ENCODE measurements at places on chromosomes 3 and 15. TPM values are rescaled to one million over a fixed set of nuclear protein-coding genes. Genes with fewer than 3 reads are reported as not detected.

C3orf85 gene
- not detected for total RNA-seq

DNA sequence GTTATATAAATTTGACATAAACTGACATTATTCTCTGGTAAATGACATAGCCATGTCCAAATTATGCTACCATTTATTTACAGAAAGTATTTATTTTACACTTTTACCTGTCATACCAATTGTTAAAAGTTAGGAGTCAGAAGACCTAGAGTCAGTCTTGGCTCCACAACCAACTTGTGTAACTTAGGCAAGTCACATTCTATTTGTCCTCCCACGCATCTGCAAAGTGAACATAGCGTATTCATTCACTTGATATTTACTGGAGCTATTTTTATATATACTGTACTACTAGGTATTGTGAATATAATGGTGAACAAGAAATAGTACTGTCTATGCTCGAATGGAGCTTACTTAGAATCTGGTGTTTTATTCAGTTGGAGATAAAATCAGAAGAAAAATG, 78.7 kb downstream of the ZNF280D start:
- H3K4me1 ChIP-seq: no peaks in the 10 kb centered on the region
- H3K4me3 ChIP-seq: no peak overlapping the region
- H3K27ac ChIP-seq: no peak overlapping the region
- DNase-seq: no peak

GRCh38 chr3:183592821-183593220, 37.3 kb upstream of the KLHL6 start:
- H3K36me3 ChIP-seq: no peaks in the 10 kb centered on the region
- no peaks in the 10 kb centered on the region for H3K27me3 ChIP-seq
- H3K4me3 ChIP-seq: no peak overlapping the region
- no peak overlapping the region for H3K27ac ChIP-seq

TRH gene
- total RNA-seq: not detected

PDIA5 gene
- total RNA-seq: 15.1 TPM

DNA sequence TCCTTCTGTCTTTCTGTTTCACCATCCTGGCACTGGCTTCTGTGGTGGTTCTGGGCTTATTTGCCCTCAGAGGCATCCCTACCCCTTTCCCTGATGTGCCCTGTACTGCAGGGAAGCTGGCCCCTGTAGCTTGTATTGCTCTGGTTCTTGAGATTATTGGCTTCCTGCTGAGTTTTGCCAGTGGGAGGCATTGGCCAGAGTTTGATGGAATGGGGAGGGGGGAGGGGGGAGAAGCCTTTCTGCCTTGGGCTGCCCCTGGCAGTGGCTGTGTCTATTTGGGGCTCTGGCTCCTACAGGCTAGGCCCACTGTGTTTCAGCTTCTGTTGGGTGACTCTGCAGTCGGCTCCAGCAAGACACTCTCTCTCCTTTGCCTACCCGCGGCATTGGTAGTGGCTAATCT, 41.6 kb upstream of the SEMA6D start:
- no peak overlapping the region for H3K4me3 ChIP-seq
- no peaks in the 10 kb centered on the region for H3K4me1 ChIP-seq
- H3K36me3 ChIP-seq: no peaks in the 10 kb centered on the region
- DNase-seq: no peak
- H3K27me3 ChIP-seq: no peaks in the 10 kb centered on the region
- H3K27ac ChIP-seq: no peak overlapping the region

All from sigmoid colon (tissue), 7 donors.